Right kidney (tissue), 9 donors: ENCODE measurements at places on chromosomes 13 and 19.

DNA sequence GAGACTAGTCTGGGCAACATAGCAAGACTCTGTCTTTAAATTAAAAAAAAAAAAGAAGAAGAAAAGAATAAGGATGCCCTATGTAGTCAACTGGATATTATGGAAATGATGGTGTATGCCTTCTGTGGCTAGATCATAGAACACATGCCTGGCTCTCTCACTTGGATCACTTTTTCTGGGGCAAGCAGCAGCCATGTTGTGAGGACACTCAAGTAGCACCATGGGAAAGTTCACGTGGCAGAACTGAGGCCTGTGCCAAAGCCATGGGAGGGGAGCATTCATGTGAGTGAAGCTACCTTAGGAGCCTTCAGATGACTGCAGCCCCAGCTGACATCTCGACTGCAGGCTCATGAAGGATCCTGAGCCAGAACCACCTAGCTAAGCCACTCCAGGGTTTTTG, 12.0 kb downstream of the PLAUR start:
- no peak for DNase-seq

DNA sequence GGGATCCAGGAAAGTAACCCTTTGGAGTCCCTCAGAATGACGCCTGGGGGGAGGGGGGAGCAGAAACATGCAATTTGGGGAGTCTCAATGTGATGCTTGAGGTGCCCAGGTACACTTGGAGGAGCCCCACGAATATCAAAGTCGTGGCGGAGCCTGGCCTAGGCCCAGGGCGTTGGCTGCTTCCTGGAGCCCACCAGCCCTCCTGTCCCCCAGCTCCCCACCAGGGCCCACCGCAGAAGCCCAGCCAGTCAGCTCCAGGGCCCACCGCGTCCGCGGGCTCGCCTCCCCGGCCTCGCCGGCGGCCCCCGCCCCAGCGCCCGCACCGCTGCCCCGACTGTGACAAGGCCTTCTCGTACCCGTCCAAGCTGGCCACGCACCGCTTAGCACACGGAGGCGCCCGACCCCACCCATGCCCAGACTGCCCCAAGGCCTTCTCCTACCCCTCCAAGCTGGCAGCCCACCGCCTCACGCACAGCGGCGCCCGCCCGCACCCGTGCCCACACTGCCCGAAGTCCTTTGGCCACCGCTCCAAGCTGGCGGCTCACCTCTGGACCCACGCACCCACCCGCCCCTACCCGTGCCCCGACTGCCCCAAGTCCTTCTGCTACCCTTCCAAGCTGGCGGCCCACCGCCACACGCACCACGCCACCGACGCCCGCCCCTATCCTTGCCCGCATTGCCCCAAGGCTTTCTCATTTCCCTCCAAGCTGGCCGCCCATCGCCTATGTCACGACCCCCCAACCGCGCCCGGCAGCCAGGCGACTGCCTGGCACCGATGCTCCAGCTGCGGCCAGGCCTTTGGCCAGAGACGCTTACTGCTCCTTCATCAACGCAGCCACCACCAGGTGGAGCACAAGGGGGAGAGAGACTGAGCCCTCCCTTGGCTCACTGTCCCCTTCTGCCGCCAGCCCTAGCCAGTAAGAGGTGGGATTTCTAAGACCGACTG, 2.1 kb downstream of the ZNF575 start:
- peak; percentile 63 for DNase-seq

GRCh38 chr13:39405596-39406205, 197.3 kb downstream of the LHFPL6 start:
- no peak for DNase-seq

- no peak for DNase-seq
Observed at GRCh38 chr19:33039815-33040214, 24.9 kb downstream of the RHPN2 start.

- no peak for DNase-seq
Observed at GRCh38 chr13:50892210-50892944, 17.2 kb upstream of the RNASEH2B start.

GRCh38 chr13:109253316-109253715, 533.1 kb downstream of the IRS2 start:
- DNase-seq: no peak

- no peak for DNase-seq
Observed at GRCh38 chr19:1292419-1293151, 6.9 kb downstream of the EFNA2 start.

DNA sequence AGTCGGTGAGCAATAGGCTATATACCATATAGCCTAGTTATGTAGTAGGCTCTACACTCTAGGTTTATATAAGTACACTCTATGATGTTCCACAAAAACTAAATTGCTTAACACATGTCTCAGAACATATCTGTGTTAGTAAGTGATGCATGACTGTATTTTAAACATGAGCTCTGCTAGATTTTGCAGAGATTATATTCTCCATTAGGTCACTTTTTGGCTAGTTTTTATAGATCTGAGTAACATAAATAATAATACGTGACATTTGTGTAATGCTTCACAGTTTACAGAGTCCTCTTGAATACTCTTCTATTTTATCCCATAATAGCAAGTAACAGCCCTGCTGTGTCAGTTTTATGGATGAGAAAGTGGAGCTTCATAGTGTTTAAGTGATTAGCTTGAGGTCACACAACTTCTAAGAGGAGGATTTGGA, 47.8 kb downstream of the NDFIP2 start:
- no peak for DNase-seq

GRCh38 chr13:65789815-65790214, 1440.3 kb downstream of the PCDH9 start:
- DNase-seq: no peak

DNA sequence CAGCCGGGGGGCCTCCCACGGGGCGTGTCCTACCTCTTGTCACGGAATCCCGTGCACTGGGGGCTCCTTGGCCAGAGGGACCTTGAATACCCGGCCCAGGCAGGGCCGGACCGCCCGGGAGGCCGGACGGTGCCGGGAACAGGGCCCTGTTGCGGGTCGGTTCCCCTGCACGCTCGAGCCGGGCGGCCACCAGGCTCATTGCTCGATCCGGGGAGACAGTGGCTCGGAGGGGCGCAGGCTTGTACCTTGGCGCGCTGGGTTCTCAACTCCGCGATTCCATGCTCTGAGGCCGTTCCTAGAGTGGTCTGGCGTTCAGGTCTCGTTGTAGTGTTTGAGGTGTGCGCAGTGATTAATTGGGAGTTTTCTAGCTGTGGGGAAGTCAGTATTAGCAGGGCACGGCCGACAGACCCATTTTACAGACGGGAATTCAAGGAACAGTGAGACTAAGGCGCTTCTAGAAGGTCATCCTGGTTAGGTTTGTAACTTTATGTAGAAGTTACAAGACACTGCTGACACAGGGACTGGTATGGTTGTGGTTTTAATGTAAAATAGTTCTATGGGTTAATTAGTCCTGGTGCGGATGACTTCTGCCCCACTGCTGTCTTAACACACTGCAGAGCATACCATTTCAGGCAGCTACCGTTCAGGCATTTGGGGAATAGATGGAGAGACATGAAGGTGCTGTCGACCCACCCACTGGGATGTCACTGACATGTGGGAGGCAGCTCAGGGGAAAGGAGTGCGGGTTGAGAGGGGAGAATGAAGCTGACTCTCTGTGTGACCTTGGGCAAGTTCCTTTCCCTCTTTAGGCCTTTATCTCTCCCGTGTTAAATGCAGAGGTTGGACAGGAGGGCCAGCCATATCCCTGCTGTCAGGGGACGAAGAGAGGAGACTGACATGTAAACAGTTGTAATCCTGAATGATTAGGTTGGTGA, 592 bp downstream of the CLPTM1 start:
- peak; percentile 76 for DNase-seq

GRCh38 chr13:101397742-101398141, 18.6 kb downstream of the NALCN start:
- DNase-seq: no peak

DNA sequence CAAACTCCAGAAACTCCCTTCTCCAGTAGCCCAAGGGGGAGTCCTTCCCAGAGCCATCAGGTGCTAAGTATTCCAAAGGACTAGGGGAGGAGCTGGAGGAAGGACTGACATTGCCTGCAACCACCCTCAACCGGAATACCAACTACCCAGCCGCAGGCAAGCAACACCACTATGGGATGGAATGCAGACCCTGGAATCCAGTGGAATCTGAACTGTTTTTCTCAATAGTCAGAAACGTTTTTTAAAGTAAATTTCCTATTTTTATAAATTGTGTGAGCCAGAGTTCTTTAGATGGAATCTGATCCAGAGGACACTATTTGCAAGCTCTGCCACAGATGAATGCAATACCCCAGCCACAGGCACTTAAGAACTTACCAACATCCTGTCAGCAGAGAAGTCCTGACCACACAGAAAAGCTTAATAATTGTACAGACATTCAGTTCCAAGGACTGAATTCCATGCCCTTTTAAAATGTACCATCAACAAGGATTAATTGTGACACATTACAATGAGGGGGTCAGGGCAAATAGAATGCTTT, 92.1 kb downstream of the USP12 start:
- peak; percentile 9 for DNase-seq

- DNase-seq: no peak
Observed at GRCh38 chr19:19428746-19429145, 23.3 kb downstream of the GATAD2A start.

GRCh38 chr13:33634546-33634982, 183.4 kb upstream of the RFC3 start:
- peak; percentile 58 for DNase-seq

DNA sequence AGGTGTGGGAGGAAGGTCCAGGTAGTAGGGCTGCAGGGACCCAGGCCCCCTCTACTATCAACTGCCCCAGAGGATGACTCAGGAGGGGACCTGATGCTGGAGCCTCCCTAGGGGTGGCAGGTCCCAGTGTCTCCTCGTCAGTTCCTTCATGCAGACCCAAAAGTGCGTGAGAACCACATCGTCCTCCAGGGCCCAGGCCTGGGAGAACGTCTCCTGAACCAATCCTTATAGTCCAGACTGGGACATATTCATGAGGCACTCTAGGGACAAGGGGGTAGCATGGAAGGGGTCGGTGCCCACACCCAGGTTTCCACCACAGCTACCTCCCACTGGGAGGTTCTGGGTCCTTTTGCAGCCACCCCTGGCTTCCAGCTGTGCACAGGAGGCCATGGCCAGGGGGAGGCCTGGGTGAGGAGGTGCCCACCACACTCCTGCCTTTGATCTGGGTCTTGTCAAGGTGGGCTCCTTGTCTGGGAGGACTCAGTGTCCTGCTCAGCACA, 38.0 kb upstream of the TPM4 start:
- no peak for DNase-seq

DNA sequence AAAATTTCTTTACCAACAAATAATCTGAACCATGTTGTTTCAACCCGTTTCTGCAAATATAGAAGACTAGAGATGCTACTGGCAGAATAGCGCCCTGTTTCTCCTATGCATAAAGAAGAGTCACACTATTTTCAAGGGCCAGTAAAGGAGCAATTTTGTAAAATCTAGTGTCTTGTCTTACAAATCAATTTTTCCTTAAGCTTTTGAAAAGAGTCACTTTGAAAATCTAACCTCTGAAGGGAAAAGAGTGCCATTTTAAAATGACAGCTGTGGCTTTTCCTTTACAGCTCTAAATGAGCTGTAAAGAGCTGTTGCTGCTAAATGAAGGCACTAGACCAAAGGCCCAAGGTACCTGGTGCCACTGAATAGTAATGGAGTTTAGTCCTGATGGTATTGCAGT, 16.9 kb upstream of the GTF2F2 start:
- no peak for DNase-seq
